ENCODE measurements at places on chromosomes 6 and 20.

DNA sequence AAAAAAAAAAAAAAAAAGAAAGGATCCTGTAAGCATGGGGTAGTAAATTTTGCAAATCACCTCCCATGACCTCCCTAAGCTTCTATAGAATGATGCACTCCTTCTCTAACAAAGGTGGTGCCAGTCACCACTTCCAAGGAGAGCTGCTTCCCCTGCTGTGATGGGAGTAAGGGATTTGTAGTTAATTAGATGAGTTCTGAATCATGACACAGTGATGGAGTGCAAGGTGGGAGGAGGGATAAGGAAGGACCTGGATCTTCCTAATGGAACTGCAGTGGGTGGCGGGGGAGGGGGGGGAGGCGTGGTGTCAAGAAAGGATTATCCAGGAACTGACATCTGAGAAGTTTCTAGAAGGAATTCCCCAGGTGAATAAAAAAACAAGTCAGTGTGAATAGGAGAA, 47.8 kb downstream of the NRN1 start:
- DNase-seq = no peak

GRCh38 chr6:108596956-108597355, 36.2 kb downstream of the FOXO3 start:
- no peak for DNase-seq

DNA sequence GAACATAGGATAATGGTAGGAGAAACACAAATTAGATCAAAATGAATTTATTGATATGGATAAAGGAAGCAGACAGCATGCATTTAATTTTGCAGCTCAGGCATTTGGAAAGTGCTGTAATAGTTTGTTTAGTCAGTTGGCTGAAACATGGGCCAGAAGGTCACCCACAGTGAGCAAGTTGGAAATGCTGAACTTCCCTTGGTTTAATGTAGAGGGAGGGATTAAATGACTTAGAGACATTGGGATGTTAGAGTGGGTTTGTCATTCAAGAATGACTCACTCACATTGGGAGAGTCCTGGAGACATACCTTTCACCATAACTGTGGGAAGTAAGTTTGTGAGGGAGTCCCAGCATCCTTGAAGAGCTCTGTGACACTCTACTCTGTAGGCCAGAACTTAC, 231.5 kb upstream of the PLCB4 start:
- DNase-seq = no peak

- DNase-seq = no peak
Measured at GRCh38 chr6:93759190-93759589, 339.8 kb upstream of the EPHA7 start.

DNA sequence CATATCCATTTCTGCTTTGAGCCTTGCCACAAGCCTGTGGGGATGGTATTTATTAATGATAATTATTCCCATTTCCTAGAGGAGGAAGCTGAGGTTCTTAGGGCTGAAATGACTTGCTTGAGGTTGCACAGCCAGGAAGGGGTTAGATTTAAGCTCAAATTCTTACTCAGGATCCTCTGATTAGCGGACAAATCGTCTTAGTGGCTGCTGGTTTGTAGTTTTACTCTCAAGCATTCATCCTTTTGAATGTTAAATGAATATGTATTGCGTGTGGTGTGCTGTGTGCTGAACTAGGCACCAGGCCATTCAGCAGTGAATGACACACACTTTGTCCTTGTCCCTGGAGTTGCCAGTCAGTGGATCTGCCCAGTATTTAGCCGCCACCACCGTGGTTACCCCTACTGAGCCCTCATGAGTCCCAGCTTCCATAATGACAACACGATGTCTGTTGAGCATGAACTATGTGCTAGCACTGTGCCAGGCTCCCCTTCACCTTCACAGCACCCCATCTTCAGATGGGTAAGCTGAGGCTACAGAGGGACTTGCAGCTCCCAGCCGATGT, 10.0 kb downstream of the PACSIN1 start:
- DNase-seq = no peak

DNA sequence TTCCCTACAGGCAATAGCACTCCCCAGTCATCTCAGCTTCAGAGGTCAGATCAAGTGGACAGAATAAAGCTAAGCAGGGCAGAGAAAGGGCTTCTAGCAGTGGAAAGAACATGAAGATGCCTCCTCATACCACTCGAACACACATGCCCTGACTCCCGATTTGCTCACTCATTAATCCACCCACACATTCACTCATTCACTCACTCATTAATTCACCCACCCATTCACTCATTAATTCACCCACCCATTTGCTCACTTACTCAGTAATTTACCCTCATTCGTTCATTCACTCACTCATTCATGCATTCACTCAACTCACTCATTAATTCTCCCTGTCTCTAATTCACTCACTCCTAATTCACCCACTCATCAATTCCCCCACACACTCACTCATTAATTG, 43.9 kb downstream of the HNF4A start:
- no peak for DNase-seq

- no peak for DNase-seq
Measured at GRCh38 chr6:14595751-14596150, 478.2 kb downstream of the CD83 start.

GRCh38 chr6:81682235-81682795, 70.2 kb downstream of the TENT5A start:
- no peak for DNase-seq

- no peak for DNase-seq
Measured at GRCh38 chr6:73656531-73657145, 2.8 kb upstream of the SLC17A5 start.
